ENCODE measurements at places on chromosomes 6 and 20. TPM values are rescaled to one million over a fixed set of nuclear protein-coding genes. Genes with fewer than 3 reads are reported as not detected.
A peak's percentile ranks its signal among the peaks of the same experiment; 100 is the strongest.

BNIP5 gene
- not detected for total RNA-seq

DNA sequence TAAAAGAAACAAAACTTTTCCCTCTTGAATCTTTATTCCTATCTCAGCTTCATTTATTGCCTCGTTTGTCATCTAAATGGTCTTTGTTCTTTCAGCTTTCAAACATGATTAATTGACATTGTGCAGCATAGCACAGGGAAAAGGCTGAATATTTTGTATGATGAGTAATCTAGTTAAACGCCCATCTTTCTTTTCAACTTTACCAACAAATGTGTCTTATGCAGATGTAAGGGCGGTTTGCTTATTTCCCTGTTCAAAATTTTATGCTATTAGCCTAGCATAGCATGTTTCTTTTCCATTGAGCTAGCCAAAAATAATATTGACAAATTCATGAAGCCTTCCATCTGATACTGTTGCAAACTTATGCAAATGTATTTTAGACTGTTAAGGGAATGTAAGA lies 176.4 kb upstream of the AKAP12 start:
- H3K4me3 ChIP-seq: no peak overlapping the region
- H3K27me3 ChIP-seq: no peaks in the 10 kb centered on the region
- no peak overlapping the region for H3K27ac ChIP-seq
- DNase-seq: no peak

ATP6V1G2 gene
- not detected for total RNA-seq

DNA sequence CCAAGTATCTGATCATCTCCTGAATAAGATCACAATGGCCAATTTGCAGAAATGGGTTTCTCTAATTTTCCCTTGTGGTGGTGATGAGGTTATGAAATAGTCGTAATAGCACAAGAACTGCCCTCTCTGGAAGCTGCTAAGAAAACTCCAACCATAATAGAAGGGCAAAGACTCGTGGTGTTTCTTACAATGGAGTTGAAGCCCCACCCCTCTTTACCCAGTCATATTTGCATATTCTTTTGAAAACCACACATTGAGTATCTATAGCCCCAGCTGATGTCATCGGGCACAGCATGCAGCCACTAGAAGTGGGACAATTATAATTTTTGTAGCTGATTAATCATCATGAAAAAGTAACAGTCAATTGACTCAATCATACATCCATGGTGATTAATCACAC lies 452.1 kb upstream of the POU3F2 start:
- H3K36me3 ChIP-seq: no peaks in the 10 kb centered on the region
- no peak for DNase-seq
- no peak overlapping the region for H3K4me3 ChIP-seq
- H3K4me1 ChIP-seq: no peaks in the 10 kb centered on the region

PPP1R3G gene
- total RNA-seq: 3.0 TPM

SCRT2 gene
- total RNA-seq: not detected

- H3K4me1 ChIP-seq: peaks cover 40% of the 10 kb centered on the region
- H3K27me3 ChIP-seq: no peaks in the 10 kb centered on the region
- DNase-seq: no peak
- H3K4me3 ChIP-seq: peak overlapping the region; percentile 46
Measured at GRCh38 chr6:156718647-156719394, 58.4 kb upstream of the ARID1B start.

GRCh38 chr6:45924763-45925342 lies 90.8 kb downstream of the CLIC5 start:
- H3K4me3 ChIP-seq: no peak overlapping the region
- no peaks in the 10 kb centered on the region for H3K27me3 ChIP-seq
- no peak overlapping the region for H3K27ac ChIP-seq
- peaks cover 4% of the 10 kb centered on the region for H3K4me1 ChIP-seq
- no peaks in the 10 kb centered on the region for H3K36me3 ChIP-seq

SSTR4 gene
- not detected for total RNA-seq

CALHM4 gene
- not detected for total RNA-seq

DNA sequence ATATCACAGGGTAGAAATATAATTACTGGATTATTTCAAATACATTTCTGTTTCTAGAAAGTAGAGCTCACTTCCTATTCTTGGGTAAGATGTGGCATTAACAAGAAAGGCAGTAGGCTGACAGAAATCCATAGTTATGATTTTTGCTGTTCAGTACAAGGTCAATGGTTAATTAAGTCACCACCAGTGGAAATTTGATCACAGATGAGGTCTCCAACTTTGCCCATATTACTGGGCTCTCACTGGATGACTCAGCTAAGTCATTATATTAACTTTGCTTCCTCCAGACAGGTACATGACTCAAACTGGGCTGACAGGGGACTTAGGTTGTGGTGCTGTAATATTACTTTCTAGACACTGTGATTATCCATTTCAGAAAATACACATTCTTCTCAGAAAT lies 212.4 kb downstream of the GRIK2 start:
- H3K36me3 ChIP-seq: no peaks in the 10 kb centered on the region
- H3K27me3 ChIP-seq: no peaks in the 10 kb centered on the region
- no peak for DNase-seq
- H3K27ac ChIP-seq: no peak overlapping the region
- H3K4me3 ChIP-seq: no peak overlapping the region

DNA sequence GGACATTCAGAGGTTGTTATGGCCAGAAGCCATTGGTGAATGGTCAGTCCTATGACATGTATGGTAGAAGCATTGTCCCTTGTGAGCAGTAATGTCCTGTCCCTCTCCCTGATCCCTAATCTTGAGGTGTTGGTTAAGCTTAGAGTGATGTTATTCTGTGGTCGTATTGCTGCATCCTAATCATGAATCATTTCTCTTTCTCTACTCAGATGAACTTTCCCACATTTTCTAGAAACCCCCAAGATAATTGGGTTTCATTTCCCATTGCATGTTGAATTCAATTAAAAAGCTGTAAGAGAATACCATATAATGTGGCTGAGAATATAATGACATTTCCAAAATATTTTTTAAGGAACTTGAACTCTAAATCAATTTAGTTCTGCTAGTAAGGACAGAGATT lies 175.1 kb downstream of the PLCB4 start:
- peaks cover 16% of the 10 kb centered on the region for H3K4me1 ChIP-seq
- H3K36me3 ChIP-seq: no peaks in the 10 kb centered on the region
- no peak overlapping the region for H3K4me3 ChIP-seq

DNA sequence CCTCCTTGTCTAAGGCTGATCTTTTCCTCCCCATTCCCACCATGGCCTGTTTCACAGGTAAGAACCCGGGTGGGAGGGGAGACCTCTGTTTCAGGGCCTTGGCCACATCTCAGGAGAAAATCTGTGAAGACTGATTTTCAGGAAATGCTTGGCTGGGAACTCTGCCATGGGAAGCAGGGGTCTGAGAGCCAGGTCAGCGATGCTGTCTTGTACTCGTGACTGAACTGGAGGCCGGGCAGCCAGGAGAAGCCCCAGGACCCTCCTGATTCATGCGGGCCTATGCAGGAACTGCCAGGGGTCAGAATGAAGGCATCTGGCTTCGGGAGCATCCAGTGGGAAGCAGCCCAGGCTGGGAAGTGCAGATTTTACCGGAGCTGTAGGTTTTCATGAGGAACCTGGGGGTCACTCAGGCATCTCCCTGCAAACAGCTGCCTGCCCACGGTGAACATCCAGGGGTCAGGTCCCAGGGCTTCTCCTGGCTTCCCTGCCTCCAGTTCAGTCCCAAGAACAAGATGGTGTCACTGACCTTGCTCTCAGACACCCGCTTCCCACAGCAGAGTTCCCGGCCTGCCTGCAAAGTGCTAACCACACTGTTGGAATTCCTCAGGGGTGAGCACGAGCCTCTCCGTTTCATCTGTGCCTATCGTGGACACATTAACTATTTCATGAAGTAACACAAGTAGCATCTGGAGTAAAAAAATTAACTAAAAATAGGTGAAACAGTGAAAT lies 90.2 kb upstream of the SULF2 start:
- DNase-seq: no peak
- H3K27me3 ChIP-seq: no peaks in the 10 kb centered on the region
- H3K4me3 ChIP-seq: no peak overlapping the region
- no peak overlapping the region for H3K27ac ChIP-seq

- H3K4me1 ChIP-seq: peaks cover 12% of the 10 kb centered on the region
- no peaks in the 10 kb centered on the region for H3K27me3 ChIP-seq
- H3K4me3 ChIP-seq: no peak overlapping the region
- H3K27ac ChIP-seq: no peak overlapping the region
- no peak for DNase-seq
Measured at GRCh38 chr6:42017021-42017643, 33.2 kb upstream of the TAF8 start.

Measured in esophagus squamous epithelium (tissue), 5 donors.